Activated naive CD4-positive, alpha-beta T cell treated with Interleukin-2 at 50 U/mL for 16 hours (primary cell): ENCODE measurements at places on chromosomes 5 and 9.

DNA sequence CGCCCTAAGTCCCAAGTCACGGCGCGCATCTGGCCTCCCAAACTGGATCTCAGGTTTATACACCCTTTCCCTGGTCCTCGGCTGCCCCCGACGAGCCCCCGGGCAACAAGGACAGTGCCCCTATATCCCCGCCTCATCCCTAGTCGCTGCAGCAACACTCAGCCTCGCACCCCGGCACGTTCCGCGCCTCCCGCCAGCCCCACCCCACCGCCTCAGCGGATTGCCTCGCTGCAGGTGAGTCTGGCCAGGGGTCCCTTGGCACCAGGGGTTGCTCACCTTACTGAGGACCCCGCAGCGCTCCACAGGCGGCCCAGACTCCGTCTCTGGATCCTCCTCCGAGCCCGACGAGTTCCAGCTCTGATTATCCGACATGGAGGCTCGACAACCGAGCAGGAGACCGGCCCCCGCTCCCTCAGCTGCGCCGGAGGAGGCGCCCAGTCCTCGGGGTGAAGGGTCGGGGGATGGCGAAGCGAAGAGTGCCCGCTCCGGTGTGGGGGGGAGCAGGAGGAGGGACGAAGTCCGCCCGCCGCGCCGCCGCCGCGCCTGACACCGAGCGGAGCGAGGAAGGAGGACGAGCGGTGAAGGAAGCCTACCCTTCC, 494 bp downstream of the CERT1 start:
- peak; percentile 60 for DNase-seq

GRCh38 chr9:129811967-129812363, 9.0 kb downstream of the TOR1B start:
- no peak for DNase-seq

- DNase-seq: no peak
Measured at GRCh38 chr5:163914910-163915309, 409.5 kb downstream of the MAT2B start.

GRCh38 chr9:92635760-92636159, 34.2 kb downstream of the IPPK start:
- DNase-seq: no peak

DNA sequence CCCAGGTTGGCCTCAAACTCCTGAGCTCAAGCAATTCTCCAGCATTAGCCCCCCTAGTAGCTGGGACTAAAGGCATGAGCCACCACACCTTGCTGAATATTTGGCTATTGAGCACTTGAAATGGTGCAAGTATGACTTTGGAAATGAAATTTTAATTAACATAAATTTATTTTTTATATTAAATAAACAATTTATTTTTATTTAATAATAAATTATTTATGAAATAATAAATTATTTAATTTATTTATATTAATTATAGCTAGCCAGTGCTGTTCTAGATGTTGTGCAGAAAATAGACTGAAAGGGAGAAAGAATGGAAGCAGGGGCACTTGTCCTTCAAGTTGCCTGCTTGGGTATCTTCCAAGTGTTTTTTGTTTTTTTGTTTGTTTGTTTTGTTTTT, 40.0 kb upstream of the CTNNA1 start:
- DNase-seq: no peak

GRCh38 chr5:168879331-168879730, 300.2 kb upstream of the PANK3 start:
- DNase-seq: no peak

DNA sequence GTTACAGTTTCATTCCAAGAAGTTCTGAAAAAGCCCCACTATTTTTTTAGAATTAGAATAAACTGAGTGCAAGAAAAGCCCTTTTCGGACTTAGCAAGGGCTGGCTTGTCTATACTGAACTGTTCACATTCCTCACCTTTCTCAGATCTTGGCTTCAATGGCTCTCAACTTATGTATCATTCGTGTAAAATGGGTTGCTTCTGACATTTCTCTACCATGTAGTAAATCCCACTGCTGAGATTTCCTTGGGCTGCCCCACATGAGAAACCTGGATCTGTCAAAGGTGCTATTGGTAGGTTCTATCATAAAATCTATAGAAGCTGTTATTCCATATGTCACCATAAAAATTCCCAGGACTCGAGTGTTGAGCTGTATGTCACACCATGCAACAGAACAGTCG, 454.3 kb downstream of the CTNND2 start:
- no peak for DNase-seq

DNA sequence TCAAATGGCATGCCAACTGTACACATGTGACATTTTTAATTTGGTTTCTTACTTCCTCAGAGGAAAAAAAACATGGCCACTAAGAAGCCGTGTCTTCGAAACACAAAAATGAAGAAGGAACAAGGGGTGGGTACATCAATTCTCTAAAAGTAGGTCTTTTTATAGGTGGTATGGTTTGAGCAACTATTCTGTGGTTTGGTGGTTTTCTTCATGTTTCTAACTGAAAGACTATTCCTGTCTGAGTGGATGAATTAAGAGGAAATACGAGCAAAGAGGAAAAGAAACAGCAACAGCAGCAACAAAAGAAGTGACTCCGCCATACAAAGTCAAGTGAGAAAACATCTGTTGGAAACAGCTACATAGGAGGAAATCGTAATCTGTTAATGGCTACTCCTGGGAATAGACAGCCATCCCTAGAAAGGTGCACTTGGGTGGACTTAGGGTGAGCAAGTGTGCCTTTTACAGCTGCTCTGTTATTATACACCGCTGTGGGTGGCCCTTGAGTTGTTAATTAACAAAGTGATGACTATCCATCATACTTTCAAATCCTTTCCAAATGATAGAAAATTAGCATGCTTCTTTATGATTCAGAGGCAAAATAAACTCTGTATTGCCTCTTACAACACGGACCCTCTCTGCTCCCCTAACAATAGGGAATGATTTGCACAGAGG, 575.8 kb downstream of the TLE1 start:
- no peak for DNase-seq

GRCh38 chr9:134503301-134504105, 138.1 kb upstream of the COL5A1 start:
- DNase-seq: no peak

DNA sequence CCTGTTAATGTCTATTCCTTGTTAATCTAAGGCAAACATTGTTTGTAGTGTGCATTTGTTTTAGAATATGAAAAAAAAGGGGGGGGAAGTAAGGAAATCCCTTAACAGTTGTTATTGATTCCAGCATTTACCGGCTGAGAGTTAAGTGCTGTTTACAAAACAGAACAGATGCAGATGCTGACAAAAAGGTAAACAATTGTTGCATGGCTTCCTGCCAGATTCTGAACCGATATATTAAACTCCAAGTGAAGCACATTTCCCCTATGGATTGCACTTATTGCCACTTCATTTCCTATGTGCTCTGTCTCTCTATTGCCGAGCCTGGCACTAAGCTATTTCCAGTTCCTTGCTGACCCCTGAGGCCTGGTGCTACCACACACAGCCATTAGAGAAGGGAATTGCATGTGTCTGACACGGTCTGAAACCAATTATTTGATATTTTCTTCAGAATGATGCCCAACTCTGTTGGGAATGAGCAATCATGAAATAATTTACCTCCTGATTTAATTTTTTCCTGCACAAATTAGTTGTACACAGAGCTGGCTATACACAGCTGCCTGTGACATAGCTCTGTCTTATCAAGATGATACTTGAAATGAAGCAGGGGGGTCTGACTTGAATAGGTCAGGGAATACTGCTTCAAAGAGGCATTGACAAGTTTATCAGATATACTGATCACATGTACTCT, 109.8 kb downstream of the KIAA0825 start:
- DNase-seq: no peak

DNA sequence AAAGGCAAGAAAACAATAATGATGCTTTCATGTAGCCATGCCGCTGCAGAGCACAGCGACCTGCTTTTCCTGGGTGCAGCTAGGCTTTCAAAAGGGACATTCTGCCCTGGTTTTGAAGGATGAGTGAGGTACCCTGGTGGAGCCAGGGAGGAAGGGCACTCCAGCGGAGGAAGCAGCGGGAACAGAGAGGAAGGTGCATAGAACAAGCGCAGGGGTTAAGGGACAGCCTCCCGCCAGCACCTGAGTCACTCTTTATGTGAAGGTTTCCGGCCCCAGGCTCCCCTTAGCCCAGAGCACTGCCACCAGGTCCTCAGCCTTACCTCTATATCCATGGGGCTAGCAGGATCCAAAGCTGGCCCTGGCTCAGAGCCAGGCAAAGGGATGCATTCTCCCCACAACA, 221.1 kb downstream of the CDK5RAP2 start:
- DNase-seq: no peak

GRCh38 chr5:154923441-154924430, 14.3 kb downstream of the GEMIN5 start:
- DNase-seq: no peak

GRCh38 chr9:16262477-16263261, 607.8 kb downstream of the BNC2 start:
- no peak for DNase-seq

- DNase-seq: no peak
Measured at GRCh38 chr9:86827893-86828292, 119.4 kb downstream of the GAS1 start.

DNA sequence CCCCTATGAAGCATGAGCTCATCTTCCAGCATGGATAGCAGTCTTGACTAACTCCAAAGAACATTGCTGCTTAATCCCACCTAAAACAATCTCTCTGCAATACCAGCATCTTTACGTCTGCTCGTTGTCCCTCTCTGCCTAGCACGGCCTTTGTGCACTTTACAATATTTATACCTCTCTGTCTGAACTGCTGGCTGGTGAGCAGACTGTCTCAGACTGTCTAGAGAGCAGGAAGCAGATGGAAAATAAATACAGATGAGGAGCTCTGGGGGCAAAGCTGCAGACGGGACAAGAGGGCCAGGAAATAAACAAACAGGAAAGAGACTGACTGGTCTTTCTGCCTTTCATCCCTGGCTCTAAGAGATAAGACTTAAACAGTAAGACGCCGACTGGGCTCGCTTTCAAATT, 224.8 kb downstream of the ENC1 start:
- no peak for DNase-seq

GRCh38 chr5:159527546-159528254, 197.4 kb upstream of the IL12B start:
- no peak for DNase-seq

- DNase-seq: no peak
Measured at GRCh38 chr5:16862777-16863176, 73.3 kb downstream of the MYO10 start.

- no peak for DNase-seq
Measured at GRCh38 chr9:15189481-15189880, 117.5 kb downstream of the TTC39B start.

GRCh38 chr5:126851501-126852011, 74.6 kb downstream of the LMNB1 start:
- DNase-seq: no peak

- no peak for DNase-seq
Measured at GRCh38 chr9:89670114-89670513, 65.3 kb downstream of the GADD45G start.

DNA sequence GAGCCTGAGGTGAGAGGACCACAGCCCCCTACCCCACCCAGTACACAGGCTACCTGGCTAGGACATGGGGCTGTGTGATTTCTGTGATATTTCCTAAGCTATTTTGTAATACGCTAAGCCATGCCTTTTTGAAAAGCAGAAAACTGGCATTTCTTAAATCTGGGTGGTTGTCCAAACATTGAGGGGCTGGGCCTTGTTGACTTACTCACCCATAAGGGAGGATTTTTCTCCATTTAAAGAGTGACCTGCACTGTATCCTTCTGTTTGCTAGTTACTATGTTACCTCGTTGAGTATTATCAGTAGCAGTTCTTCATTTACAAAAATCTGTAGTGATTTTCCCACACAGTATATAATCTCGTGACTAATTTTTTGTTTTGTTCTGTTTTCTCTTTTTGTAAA, 117.5 kb upstream of the OTULINL start:
- no peak for DNase-seq

DNA sequence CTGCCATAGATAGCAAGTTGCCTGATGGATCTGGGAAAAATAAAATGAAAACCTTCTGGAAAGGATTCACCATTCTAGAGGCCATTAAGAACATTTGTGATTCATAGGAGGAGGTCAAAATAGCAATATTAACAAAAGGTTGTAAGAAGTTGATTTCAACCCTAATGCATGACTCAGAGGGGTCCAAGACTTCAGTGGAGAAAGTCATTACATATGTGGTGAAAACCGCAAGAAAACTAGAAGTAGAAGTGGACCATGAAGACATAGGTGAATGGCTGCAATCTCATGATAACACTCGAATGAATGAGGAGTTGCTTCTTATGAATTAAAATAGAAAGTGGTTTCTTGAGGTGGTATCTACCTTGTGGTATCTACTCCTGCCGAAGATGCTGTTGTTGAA, 86.6 kb downstream of the GABRA1 start:
- no peak for DNase-seq

DNA sequence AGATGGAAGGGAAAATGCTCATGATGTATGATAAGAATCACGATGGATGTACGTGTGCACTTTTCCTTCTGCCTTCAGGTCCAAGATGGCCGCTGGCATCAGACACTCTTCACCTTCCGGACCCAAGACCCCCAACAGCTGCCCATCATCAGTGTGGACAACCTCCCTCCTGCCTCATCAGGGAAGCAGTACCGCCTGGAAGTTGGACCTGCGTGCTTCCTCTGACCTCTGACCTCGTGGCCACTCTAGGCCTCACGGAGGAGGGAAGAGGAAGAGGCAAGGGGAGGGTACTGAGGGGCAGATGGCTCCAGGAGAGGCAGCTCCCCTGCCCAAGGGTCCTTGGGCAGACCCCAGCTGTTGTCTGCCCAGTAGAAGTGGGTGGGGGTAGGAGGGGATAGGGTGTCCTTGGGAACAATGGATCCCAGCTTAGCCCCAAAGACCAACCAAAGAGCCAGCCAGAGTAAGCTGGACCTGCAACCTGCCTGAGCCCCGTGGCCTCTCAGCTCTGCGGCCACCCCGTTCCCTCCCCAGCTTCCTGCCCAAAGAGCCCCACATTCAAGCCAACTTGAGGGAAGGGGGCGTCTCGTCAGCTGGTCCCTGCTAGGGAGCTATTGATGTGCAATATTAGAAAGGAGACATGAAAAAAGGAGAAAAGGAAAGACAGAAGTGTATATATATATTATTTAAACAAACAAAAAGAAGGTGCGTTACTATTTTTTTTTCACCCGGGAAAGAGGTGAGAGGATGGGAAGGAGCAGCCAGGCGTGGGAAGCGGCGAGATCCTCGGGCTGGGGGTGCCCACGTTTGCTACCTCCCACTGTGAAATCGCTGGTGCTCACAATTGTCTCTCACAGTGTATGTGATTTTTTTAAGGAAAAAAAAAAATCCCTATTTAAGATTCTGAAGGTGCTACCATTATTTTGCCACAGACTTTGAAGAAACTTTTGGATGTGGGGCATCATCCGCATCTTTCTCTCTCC, 12.1 kb upstream of the ORM1 start:
- DNase-seq: no peak

GRCh38 chr5:37715361-37715760, 124.5 kb downstream of the GDNF start:
- DNase-seq: no peak

- no peak for DNase-seq
Measured at GRCh38 chr5:149432376-149432775, 53.3 kb upstream of the IL17B start.

DNA sequence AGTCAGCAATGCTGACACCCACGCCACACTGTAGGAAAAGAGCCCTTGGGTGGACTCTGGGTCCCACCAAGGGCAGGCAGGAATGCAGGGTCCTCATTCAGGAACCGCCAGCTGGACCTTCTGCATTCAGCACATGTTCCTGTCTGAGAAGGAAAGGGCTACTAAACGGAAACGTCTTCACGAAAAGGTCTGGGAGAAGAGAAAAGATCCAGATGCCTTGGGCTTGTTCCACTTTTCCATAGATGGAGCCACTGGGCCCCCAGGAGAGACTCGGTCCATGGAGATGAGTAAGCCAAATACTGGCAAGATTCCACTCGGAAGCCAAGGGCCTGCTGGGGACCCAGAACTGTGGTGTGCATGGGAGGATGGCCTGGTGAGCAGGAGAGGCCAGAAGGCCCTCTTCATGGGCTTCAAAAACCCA, 38.4 kb downstream of the LHFPL2 start:
- DNase-seq: no peak
